Progenitor cell of endocrine pancreas (in vitro differentiated cells): ENCODE measurements at places on chromosomes 4 and X. TPM values are rescaled to one million over a fixed set of nuclear protein-coding genes. Genes with fewer than 3 reads are reported as not detected.

Gene CDKL2
- 3.0 and 3.6 TPM in 2 replicates for total RNA-seq

Gene PAPSS1
- 136 and 146 TPM in 2 replicates for total RNA-seq

Gene GYPA
- not detected in 2 replicates for total RNA-seq

Gene BCAP31
- total RNA-seq: 142 and 149 TPM in 2 replicates

Gene DMRTC1B
- total RNA-seq: 6.3 and 8.1 TPM in 2 replicates

Gene SYNPO2
- total RNA-seq: 1.3 and 2.2 TPM in 2 replicates

Gene AMOT
- 444 and 494 TPM in 2 replicates for total RNA-seq

Gene PJA1
- total RNA-seq: 34.2 and 35.7 TPM in 2 replicates

GRCh38 chr4:139645458-139645857 is 20.2 kb upstream of the MGST2 start:
- no peak overlapping the region for H3K27ac ChIP-seq
- DNase-seq: no peak
- no peaks in the 10 kb centered on the region for H3K36me3 ChIP-seq
- peaks cover 8% of the 10 kb centered on the region for H3K4me1 ChIP-seq
- no peak overlapping the region for H3K4me3 ChIP-seq
- H3K27me3 ChIP-seq: no peaks in the 10 kb centered on the region

GRCh38 chr4:80053140-80053910 is 19.7 kb downstream of the ANTXR2 start:
- no peak overlapping the region for H3K4me3 ChIP-seq
- no peak for DNase-seq
- no peaks in the 10 kb centered on the region for H3K4me1 ChIP-seq
- no peaks in the 10 kb centered on the region for H3K27me3 ChIP-seq
- peaks cover 25% of the 10 kb centered on the region for H3K36me3 ChIP-seq
- no peak overlapping the region for H3K27ac ChIP-seq

- no peak for DNase-seq
- H3K4me1 ChIP-seq: no peaks in the 10 kb centered on the region
- peaks cover 16% of the 10 kb centered on the region for H3K27me3 ChIP-seq
- H3K36me3 ChIP-seq: no peaks in the 10 kb centered on the region
- no peak overlapping the region for H3K27ac ChIP-seq
- no peak overlapping the region for H3K4me3 ChIP-seq
Measured at GRCh38 chrX:152817078-152817764, 13.3 kb downstream of the CETN2 start.

DNA sequence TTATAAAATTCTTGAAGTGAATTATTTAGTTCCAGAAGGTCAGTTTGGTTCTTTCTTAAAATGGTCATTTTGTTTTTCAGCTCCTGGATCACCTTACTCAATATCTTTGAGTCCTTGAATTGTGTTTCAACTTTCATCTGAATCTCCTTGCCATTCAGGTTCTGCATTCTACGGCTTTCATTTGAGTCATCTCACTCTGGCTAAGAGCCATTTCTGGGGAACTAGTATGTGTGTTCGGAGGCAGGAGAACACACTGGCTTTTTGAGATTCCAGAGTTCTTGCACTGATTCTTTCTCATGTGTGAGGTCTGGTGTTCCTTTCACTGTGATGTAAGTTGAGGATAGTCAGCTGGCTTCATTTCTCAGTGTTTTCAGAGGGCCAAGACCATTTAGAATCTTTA is 708.4 kb upstream of the FRG1 start:
- H3K27me3 ChIP-seq: no peaks in the 10 kb centered on the region
- H3K4me1 ChIP-seq: no peaks in the 10 kb centered on the region
- no peaks in the 10 kb centered on the region for H3K36me3 ChIP-seq
- H3K27ac ChIP-seq: no peak overlapping the region
- H3K4me3 ChIP-seq: no peak overlapping the region

DNA sequence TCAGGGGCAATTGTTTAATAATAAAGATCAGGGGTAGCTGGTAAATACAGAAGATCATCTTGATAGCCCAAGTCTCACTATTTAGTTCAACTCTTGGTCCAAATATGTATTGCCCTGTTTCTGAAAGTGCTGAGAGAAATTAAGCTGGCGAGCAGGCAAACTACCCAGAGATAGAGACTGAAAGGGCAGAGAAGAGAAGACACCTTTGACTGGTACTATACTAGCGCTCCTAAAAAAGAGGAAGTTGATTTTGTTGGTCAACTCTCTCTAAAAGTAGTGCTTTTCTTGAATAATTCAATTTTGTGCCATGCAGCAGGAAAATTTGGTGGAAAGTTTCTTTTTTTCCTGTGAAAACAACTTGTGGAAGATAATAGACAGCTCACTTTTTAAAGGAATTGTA is 64.0 kb downstream of the IGSF1 start:
- H3K27me3 ChIP-seq: no peaks in the 10 kb centered on the region
- H3K36me3 ChIP-seq: no peaks in the 10 kb centered on the region
- peaks cover 25% of the 10 kb centered on the region for H3K4me1 ChIP-seq
- no peak overlapping the region for H3K27ac ChIP-seq
- H3K4me3 ChIP-seq: peak overlapping the region; percentile 40
- DNase-seq: no peak

DNA sequence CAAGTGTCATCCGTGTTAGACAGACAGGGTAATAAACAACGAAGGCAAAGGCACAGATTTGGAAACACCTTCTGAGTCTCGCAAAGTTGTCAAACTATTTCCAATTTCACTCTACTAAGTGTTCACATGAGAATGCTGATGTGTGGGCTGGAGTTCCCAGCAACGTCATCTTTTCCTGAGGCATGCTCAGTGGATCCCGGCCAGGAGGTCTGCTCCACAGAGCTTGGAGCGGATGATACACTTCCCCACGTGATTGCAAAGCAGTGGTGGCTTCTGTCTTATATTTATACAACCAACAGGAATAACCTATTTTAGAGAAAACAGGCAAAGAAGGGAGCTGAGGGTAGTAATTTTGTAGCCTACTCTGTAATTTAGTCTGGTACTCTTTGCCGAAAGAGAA is 40.1 kb upstream of the PDK3 start:
- H3K27ac ChIP-seq: no peak overlapping the region
- H3K36me3 ChIP-seq: no peaks in the 10 kb centered on the region
- no peaks in the 10 kb centered on the region for H3K27me3 ChIP-seq
- peaks cover 2% of the 10 kb centered on the region for H3K4me1 ChIP-seq
- H3K4me3 ChIP-seq: no peak overlapping the region

- H3K27ac ChIP-seq: no peak overlapping the region
- no peaks in the 10 kb centered on the region for H3K27me3 ChIP-seq
- no peak overlapping the region for H3K4me3 ChIP-seq
- no peak for DNase-seq
- H3K36me3 ChIP-seq: peaks cover 17% of the 10 kb centered on the region
- no peaks in the 10 kb centered on the region for H3K4me1 ChIP-seq
Measured at GRCh38 chrX:56757327-56757726, 28.3 kb downstream of the NBDY start.

GRCh38 chr4:80072228-80072743 is 743 bp downstream of the ANTXR2 start:
- DNase-seq: peak; percentile 15
- H3K4me3 ChIP-seq: peak overlapping the region; percentile 98
- H3K4me1 ChIP-seq: peaks cover 31% of the 10 kb centered on the region

GRCh38 chr4:77881460-77882295 is 19.0 kb downstream of the MRPL1 start:
- no peak for DNase-seq
- peaks cover 11% of the 10 kb centered on the region for H3K4me1 ChIP-seq
- no peaks in the 10 kb centered on the region for H3K27me3 ChIP-seq
- no peak overlapping the region for H3K4me3 ChIP-seq
- H3K27ac ChIP-seq: no peak overlapping the region

DNA sequence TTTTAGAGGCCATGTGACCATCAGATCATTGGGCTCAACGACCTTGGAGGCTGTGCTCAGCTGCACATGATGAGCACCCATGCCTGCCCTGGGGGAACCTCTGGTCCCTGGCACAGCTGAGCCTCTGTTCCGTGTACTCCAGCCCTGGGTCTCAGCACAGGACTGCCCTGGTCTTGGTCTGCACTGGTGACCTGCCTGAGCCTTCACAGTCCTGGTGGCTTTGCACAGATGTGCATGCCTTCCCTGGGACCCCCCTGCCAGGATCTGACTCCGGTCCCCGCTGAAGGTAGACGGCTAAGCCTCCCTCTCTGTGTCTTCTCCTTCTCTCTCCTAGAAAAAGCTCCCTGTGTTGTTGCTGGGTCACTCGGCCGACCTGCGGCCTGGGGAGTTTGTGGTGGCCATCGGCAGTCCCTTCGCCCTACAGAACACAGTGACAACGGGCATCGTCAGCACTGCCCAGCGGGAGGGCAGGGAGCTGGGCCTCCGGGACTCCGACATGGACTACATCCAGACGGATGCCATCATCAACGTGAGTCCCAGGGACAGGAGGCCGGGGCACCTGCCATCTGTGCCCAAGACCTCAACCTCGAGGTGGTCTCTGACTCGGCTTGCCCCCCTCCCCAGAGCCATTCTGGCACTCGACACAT is 21.6 kb downstream of the HTRA3 start:
- no peak for DNase-seq
- H3K36me3 ChIP-seq: no peaks in the 10 kb centered on the region
- H3K4me3 ChIP-seq: no peak overlapping the region

- no peak overlapping the region for H3K4me3 ChIP-seq
- no peak overlapping the region for H3K27ac ChIP-seq
- H3K27me3 ChIP-seq: no peaks in the 10 kb centered on the region
- no peaks in the 10 kb centered on the region for H3K36me3 ChIP-seq
- peaks cover 3% of the 10 kb centered on the region for H3K4me1 ChIP-seq
Measured at GRCh38 chrX:53280331-53281320, 758 bp downstream of the IQSEC2 start.

DNA sequence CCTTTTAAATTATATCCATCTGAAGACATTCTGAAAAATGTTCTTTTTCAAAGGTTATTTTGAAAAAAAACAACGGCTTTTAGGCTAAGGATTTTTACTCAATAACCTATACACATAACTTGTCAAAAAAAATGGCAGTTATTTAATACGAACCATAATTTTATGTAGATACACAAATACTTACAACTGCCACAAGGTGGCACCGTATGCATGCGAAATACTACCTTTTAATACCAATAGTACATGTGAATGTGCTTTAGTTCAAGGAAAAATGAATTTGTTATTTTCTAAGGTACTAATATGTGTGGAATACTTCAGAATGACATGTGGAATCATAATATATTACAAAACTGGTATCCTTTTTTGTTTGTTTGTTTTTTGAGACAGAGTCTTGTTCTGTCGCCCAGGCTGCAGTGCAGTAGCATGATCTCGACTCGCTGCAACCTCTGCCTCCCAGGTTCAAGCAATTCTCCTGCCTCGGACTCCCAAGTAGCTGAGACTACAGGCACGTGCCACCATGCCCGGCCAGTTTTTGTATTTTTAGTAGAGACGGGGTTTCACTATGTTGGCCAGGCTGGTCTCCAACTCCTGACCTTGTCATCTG is 4.6 kb upstream of the MAD2L1 start:
- no peak overlapping the region for H3K4me3 ChIP-seq
- no peak for DNase-seq
- peaks cover 14% of the 10 kb centered on the region for H3K4me1 ChIP-seq
- no peaks in the 10 kb centered on the region for H3K36me3 ChIP-seq

- peaks cover 48% of the 10 kb centered on the region for H3K4me1 ChIP-seq
- DNase-seq: no peak
- no peak overlapping the region for H3K4me3 ChIP-seq
Measured at GRCh38 chr4:140351093-140352075, 22.1 kb upstream of the SCOC start.

DNA sequence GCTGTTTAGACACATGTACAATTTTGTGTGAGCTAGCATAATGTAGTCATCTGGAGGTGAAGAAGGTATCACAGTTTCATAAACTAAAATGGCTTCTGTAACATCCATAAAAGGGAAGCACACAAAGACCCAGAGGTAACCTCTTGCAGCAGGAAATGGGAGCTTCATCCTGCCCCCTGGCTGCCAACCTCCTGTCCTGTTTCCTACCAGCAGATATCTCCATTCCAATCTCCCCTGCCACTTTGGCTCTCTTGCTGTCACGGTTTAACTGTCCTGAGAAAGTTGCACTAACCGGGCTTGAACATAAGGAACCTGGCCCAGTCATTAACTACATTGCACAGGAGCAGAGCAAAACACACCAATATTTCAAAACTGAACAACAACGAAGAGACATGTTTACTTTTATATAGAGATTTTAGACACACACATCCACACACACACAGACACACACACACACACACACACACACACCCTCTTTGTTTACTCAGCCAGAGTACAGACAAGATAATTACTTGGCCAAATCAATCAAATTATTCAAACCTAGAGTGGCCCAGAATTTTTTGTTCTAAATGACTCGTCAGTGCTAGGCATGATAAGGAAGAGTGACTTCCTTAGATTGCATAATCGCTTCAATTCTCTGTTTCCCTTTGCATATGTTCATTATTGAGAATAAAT is 24.2 kb downstream of the MID2 start:
- H3K27me3 ChIP-seq: no peaks in the 10 kb centered on the region
- DNase-seq: no peak
- H3K4me3 ChIP-seq: no peak overlapping the region
- no peaks in the 10 kb centered on the region for H3K4me1 ChIP-seq
- H3K36me3 ChIP-seq: no peaks in the 10 kb centered on the region
- no peak overlapping the region for H3K27ac ChIP-seq

DNA sequence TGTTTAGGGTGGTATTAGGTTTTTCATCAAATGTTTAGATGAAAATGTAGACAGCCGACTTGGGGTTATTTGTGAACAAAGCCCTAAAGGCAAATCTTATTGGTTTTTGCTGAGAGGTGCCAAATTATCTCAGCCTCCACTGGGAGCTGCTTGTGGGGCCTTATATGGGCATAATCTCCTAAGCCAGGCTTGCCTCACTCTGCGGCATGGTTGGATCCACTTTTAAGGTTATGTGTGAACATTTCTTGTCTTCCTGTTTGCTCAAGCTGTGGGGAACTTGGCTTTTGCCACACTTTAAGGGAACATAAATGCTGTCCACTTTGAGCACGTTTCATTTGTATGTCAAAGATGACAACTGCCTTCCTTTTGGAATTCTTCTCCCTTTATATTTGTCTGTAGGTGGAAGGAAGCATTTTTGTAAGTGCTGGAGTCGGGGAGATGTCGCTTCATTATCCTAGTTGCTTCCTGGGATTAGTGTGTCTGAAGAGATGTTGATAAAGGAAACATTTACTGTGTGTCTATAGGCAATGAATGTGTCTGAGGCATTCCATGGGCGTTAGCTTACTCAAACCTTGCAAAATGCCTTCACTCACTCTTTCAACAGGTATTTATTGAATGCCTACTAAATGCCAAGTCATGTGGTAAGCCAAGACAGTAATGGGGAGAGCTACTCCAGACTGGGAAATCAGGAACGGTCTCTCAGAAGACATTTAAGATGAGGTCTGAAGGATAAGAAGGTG is 78.3 kb downstream of the SLC9A6 start:
- no peak overlapping the region for H3K27ac ChIP-seq
- no peaks in the 10 kb centered on the region for H3K36me3 ChIP-seq
- H3K4me3 ChIP-seq: no peak overlapping the region
- no peaks in the 10 kb centered on the region for H3K27me3 ChIP-seq
- DNase-seq: no peak
- H3K4me1 ChIP-seq: no peaks in the 10 kb centered on the region
